Vagina (tissue), 2 donors: ENCODE measurements at places on chromosomes 11 and 22. TPM values are rescaled to one million over a fixed set of nuclear protein-coding genes. Genes with fewer than 3 reads are reported as not detected.

NDUFV1 gene
- 254 TPM for total RNA-seq

ANKK1 gene
- total RNA-seq = 1.5 TPM

TRIM49C gene
- not detected for total RNA-seq

VPREB3 gene
- total RNA-seq = not detected

SYT7 gene
- 3.4 TPM for total RNA-seq

OR5I1 gene
- not detected for total RNA-seq

- no peaks in the 10 kb centered on the region for H3K36me3 ChIP-seq
- no peak overlapping the region for H3K4me3 ChIP-seq
- DNase-seq = no peak
- H3K27ac ChIP-seq = no peak overlapping the region
- no peaks in the 10 kb centered on the region for H3K4me1 ChIP-seq
Measured at GRCh38 chr22:19629720-19630419, 84.4 kb upstream of the SEPTIN5 start.

DNA sequence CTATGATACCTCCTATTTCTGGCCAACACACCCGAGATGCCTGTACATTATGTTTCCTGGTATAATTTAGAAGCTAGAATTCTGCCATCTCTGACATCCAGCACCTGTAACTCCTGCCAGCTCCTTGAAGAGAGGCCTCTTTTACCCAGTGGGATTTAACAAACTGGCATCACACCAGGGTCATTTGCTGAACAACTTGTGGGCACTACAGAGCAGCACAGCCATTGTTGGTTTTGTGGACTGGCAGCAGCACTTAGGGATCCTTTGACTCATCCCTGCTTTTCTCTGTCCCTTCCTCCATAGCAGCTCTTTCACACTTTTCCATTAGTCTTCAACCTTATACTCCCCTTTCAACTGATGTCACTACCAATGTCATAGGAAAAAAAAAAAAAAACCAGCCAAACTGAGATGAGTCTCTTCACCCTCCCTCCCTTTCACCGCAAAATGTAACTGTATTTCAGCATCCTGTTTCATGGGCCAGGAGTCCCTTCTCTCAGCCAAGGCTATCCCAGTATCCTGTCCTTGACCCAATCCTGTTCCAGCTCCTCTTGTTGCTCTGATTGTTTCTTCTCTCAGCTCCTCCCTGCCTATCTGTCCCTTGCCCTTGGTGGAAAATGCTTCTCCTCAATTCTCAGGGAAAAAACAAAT lies 68.7 kb downstream of the PPFIBP2 start:
- no peak for DNase-seq
- no peaks in the 10 kb centered on the region for H3K27me3 ChIP-seq
- H3K27ac ChIP-seq = no peak overlapping the region
- H3K4me1 ChIP-seq = peaks cover 68% of the 10 kb centered on the region

GRCh38 chr22:40405178-40406062 lies 35.0 kb downstream of the SGSM3 start:
- no peak for DNase-seq

- H3K36me3 ChIP-seq = no peaks in the 10 kb centered on the region
- H3K27ac ChIP-seq = no peak overlapping the region
- no peak overlapping the region for H3K4me3 ChIP-seq
- H3K4me1 ChIP-seq = peaks cover 30% of the 10 kb centered on the region
- H3K27me3 ChIP-seq = no peaks in the 10 kb centered on the region
Measured at GRCh38 chr22:40441761-40442390, 71.5 kb downstream of the SGSM3 start.

GRCh38 chr11:96329419-96329818 lies 13.6 kb downstream of the MAML2 start:
- no peak for DNase-seq
- H3K4me3 ChIP-seq = no peak overlapping the region
- H3K27ac ChIP-seq = no peak overlapping the region
- H3K36me3 ChIP-seq = no peaks in the 10 kb centered on the region
- H3K4me1 ChIP-seq = peaks cover 91% of the 10 kb centered on the region

DNA sequence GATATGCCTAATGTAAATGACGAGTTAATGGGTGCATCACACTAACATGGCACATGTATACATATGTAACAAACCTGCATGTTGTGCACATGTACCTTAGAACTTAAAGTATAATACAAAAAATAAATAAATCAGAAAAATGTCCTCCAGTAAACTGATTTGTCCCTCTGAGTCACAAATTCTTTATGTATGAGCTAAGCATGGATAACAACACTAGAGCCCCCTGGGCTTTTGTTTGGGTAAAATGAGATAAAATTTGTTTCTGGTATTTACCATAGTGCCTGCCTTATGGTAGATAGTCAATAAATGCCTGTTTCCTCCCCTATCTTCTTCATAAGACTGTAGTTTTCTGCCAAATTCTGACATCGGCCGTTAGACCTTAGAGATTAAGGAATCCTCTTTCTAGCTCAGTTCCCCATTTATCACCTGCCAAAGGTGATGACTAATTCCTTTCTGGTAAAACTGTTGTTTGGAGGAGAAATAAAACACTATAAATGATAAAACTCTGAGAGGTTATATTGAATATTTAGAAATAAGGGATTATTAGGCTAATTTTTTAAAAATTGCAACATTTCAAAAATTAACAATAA lies 43.6 kb upstream of the LUZP2 start:
- no peak for DNase-seq
- H3K4me1 ChIP-seq = no peaks in the 10 kb centered on the region
- no peaks in the 10 kb centered on the region for H3K36me3 ChIP-seq
- H3K27ac ChIP-seq = no peak overlapping the region
- no peak overlapping the region for H3K4me3 ChIP-seq

DNA sequence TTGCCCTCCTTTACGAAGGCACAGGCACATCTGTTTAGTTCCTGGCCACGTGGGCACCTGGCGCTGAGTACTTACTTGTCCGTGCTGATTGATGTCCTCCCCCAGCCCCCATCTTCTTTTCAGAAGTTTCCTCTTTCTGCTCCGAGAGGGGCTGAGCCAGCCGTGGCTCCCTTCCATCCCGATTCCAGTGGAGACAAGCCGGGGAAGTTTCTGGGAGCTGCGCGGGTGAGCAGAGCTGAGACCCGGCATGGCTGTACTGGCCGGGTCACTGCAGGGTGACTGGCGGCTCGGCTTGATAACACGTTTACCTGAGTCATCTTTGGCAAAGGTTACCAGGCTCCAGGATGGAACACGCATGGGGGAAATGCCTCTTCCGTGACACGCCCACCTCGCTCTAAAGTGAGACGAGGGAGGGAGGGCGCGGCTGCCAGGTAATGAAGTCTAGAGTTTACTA lies 45.4 kb upstream of the ATXN10 start:
- H3K4me1 ChIP-seq = peaks cover 14% of the 10 kb centered on the region
- H3K4me3 ChIP-seq = no peak overlapping the region
- DNase-seq = no peak

- H3K27me3 ChIP-seq = no peaks in the 10 kb centered on the region
- no peaks in the 10 kb centered on the region for H3K36me3 ChIP-seq
- H3K4me1 ChIP-seq = peaks cover 34% of the 10 kb centered on the region
- no peak overlapping the region for H3K4me3 ChIP-seq
- peak overlapping the region; percentile 60 for H3K27ac ChIP-seq
- no peak for DNase-seq
Measured at GRCh38 chr11:10388101-10388500, 67.0 kb upstream of the AMPD3 start.

- no peak overlapping the region for H3K4me3 ChIP-seq
- DNase-seq = no peak
- no peaks in the 10 kb centered on the region for H3K27me3 ChIP-seq
- H3K27ac ChIP-seq = no peak overlapping the region
- H3K36me3 ChIP-seq = no peaks in the 10 kb centered on the region
Measured at GRCh38 chr11:32032478-32032877, 58.4 kb upstream of the RCN1 start.

DNA sequence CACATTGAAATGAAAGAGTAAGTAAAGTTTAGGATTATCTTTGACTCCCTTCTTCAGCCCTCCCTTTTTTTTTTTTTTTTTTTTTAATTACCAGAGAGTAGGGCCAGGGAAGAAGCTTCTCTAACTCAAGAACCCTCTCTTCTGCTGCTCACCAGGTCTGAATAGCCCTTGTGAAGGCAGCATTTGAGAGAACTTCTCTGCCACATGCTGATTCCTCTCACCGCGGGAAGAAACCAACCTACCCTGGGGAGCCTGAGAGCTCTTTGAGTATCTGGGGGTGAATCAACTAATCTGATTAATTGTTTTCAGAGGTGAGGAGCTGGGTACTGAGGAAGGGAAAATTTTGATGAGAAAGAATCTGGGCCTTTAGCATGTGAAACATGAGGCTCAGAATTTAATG lies 434.5 kb upstream of the CCDC90B start:
- no peaks in the 10 kb centered on the region for H3K27me3 ChIP-seq
- H3K36me3 ChIP-seq = no peaks in the 10 kb centered on the region
- no peak for DNase-seq
- peaks cover 25% of the 10 kb centered on the region for H3K4me1 ChIP-seq

GRCh38 chr22:26744892-26745808 lies 87.8 kb downstream of the MIAT start:
- H3K4me1 ChIP-seq = no peaks in the 10 kb centered on the region
- no peak overlapping the region for H3K27ac ChIP-seq
- H3K27me3 ChIP-seq = no peaks in the 10 kb centered on the region
- no peak for DNase-seq
- H3K4me3 ChIP-seq = no peak overlapping the region

DNA sequence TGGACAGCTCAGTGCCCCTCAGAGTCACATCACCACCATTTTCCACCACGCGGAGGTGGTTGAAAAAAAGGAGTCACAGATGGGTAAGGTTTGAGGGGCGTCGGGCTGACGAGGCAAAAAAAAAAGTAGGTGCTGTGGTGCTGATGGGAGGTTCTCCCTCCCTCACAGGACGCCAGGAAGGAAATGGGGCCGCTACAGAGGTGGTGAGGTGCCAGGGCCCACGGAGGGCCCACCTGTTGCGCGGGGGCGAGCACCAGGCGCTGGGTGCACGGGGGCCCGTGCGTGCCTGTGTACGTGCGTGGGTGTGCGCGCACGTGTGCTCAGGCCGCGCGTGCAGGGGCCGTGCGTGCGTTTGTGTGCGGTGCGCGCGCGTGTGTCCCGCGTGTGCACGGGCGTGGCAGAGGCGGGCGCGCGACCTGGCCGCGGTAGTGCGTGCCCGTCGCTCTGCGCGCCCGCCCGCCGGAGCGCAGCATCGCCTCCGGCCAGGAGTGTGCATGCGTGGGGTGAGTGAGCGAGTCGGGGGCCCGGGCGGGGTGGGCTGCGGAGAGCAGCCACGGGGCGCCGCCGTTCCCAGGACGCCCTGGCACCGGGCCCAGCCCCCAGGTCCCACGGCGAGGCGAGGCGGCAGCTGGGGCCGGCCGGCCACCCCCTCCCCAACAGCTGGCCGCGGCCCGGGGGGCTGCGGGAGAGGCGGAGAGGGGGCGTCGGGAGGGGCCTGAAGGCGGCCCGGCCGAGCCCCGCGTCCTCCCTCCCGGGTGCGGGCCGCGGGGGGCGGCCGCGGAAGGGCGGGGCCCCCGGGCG lies 2.8 kb downstream of the PDGFB start:
- H3K27ac ChIP-seq = peak overlapping the region; percentile 79
- H3K4me3 ChIP-seq = peak overlapping the region; percentile 51
- peaks cover 79% of the 10 kb centered on the region for H3K4me1 ChIP-seq
- H3K36me3 ChIP-seq = no peaks in the 10 kb centered on the region
- H3K27me3 ChIP-seq = no peaks in the 10 kb centered on the region

DNA sequence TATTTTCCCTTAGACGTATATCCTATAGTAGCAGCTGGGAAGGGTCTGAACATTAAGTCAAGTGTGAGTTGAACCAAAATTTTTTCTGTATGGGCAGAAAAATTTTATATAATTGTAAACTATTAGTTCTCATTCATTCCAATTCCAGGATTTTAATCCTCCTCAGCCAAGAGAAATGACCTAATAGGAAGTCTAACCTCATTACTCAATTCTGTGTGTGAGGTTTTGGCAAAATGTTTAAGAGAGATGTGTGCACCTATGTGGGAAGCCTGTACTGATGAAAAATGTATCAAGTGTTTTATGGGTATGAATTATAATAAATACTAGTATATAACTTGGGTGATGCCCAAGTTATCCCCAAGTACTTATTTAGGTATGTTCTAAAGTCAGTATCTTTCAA lies 311.6 kb upstream of the PITPNB start:
- H3K27me3 ChIP-seq = no peaks in the 10 kb centered on the region
- no peak overlapping the region for H3K27ac ChIP-seq
- H3K36me3 ChIP-seq = no peaks in the 10 kb centered on the region
- no peaks in the 10 kb centered on the region for H3K4me1 ChIP-seq
- no peak overlapping the region for H3K4me3 ChIP-seq

DNA sequence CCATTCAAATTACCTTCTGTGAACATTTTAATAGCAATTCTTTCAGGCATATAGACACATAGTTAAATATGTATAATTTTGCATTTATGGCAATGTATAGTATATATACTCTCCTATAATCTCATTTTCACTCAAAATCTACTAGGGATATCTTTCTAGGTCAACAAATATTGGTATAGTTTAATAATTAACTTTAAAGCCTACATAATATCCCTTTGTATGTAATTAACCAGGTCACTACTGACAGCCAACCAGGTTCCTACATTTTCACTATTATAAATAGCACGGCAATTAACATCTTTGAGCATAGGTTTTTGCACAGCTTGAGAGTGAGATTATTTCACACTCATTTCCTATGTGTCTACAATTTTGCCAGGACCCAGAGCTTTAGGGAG lies 15.8 kb downstream of the OR2AG2 start:
- no peak overlapping the region for H3K27ac ChIP-seq
- H3K4me1 ChIP-seq = no peaks in the 10 kb centered on the region
- H3K36me3 ChIP-seq = no peaks in the 10 kb centered on the region
- no peak overlapping the region for H3K4me3 ChIP-seq
- no peak for DNase-seq
- no peaks in the 10 kb centered on the region for H3K27me3 ChIP-seq

DNA sequence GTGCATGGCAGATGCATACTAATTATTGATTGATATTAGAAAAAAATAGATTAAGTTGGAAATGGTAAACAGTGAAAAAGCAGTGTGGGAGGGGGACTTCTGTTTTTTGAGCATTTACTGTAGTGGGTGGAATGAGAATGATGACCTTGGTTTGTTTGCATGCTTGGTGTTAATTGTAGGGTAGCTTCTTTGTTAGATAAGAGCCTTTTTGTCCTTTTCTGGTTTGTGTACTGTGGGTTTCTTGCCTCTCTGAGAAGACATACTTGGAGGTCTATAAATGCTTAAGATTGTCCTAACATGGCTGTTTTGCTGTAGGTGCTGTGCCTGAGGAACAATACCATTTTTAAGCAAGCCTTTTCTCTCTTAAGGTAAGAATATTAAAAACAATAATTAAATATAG lies 17.0 kb downstream of the MRPL48 start:
- H3K36me3 ChIP-seq = peaks cover 12% of the 10 kb centered on the region
- no peak overlapping the region for H3K27ac ChIP-seq
- no peaks in the 10 kb centered on the region for H3K27me3 ChIP-seq
- no peak for DNase-seq

DNA sequence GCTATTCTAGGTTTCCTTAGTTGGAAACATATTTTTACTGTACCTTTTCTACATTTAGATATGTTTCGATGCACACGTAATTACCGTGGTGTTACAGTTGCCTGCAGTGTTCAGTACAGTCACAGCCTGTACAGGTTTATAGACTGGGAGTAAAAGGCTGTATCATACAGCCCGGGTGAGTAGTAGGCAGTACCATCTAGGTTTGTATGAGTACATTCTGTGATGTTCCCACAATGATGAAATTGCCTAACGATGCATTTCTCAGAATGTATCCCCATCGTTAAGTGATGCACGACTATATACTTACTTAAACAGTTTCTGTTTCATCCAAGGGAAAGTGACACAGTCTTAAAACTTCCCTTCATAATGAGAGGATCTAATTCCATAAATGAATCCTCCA lies 13.1 kb upstream of the THY1 start:
- H3K4me1 ChIP-seq = peaks cover 16% of the 10 kb centered on the region
- DNase-seq = no peak
- H3K4me3 ChIP-seq = no peak overlapping the region
- no peaks in the 10 kb centered on the region for H3K27me3 ChIP-seq
